AG09319 (cell line): ENCODE measurements at places on chromosomes 2 and 18.

DNA sequence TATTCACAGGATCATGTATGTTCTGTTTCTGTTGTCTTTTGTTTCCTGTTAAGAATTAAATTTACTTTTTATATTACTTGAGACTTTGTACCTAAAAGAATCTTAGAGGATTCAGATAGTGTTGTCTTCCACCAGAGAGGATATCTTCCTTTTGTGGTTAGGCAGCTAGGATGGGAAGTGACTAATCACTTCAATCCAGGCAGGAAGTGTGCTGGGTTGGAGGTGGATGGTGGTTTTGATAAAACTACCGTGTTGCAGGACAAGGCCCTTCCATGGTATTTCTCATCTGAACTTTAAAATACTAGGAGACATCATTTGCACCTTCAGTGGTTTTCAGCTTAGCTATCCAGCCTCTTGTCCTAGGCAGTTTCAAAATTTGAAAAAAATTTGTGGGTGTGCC is 728.6 kb upstream of the CDH2 start:
- DNase-seq: no peak

- DNase-seq: peak; percentile 96
These were observed 2.4 kb downstream of the FHL2 start for GRCh38 chr2:105396254-105397024.

DNA sequence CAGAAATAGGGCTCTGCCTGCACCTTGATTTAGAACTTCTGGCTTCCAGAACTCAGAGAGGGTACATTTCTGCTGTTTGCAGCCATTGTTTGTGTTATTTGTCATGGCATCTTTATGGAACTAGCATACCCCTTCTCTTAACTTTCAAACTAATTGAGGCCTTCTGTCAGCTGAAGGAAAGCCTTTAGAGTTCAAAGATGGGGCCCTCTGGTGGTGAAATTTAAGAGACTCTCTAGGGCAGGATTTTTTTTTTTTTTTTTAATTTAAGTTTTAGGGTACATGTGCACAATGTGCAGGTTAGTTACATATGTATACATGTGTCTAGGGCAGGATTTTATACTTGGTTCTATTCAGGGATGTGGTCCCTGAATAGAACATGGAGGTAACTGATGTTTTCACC is 260.6 kb upstream of the LINC00305 start:
- DNase-seq: no peak

- DNase-seq: no peak
These were observed 280.0 kb downstream of the FIGN start for GRCh38 chr2:163455815-163456214.

DNA sequence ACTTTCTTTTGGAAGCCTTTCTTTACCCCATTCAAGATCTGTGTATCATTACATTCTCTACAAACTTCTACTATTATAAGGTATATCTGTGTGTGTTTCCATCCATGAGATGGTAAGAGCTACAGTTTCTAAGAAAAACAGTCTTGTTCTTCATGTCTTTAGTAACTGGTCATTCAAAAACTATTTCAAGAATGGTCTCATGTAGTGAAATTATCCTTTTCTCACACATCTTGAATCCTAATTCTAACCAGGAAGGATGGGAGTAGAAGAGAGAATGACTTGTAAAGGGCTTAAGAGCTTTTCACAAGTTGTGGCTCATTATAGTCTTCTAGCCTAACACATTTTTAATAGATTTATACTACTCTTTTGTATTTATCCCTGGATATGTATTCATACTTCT is 47.3 kb downstream of the ROCK1 start:
- DNase-seq: no peak

DNA sequence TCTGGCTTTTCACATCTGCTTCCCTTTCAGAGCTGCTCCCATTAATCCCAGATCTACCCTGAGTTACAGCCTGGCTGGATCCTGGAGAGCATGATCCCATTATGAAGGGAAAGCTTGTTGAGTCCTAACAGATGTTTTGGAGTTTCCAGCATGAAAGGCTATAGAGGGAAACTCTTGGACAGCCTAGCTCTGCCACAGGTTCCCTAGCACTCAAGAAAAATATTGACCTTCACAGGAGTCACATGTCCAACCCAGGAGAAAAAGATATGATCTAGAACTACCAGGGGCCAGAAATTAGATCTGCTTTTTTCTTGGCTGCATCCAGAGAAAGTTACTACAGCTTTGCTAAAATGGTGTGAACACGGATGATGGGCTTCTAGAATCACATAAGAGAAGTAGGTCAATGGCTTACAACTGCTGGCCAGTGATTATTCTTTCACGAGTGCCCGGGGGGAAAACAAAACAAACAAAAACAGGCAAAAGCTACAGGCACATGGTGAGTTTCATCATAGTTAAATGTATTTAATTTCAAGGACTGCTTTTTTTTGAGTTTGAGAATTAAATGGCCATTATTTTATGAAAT is 15.9 kb downstream of the CCDC93 start:
- DNase-seq: no peak

- no peak for DNase-seq
These were observed 14.8 kb upstream of the DTNA start for GRCh38 chr18:34695310-34695709.

DNA sequence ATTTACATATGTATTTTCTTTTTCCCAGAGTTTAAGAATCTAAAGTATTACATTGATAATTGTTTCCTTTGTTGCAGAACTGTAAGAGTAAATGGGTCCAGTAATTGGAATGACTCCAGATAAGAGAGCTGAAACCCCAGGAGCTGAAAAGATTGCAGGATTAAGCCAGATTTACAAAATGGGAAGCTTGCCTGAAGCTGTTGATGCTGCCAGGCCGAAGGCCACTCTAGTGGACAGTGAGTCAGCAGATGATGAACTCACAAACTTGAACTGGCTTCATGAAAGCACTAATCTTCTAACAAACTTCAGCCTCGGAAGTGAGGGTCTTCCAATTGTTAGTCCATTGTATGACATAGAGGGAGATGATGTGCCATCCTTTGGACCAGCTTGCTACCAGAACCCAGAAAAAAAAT is 183.8 kb upstream of the STON1 start:
- DNase-seq: peak; percentile 79

- DNase-seq: no peak
These were observed 173.3 kb upstream of the LINC00305 start for GRCh38 chr18:64322189-64322588.

DNA sequence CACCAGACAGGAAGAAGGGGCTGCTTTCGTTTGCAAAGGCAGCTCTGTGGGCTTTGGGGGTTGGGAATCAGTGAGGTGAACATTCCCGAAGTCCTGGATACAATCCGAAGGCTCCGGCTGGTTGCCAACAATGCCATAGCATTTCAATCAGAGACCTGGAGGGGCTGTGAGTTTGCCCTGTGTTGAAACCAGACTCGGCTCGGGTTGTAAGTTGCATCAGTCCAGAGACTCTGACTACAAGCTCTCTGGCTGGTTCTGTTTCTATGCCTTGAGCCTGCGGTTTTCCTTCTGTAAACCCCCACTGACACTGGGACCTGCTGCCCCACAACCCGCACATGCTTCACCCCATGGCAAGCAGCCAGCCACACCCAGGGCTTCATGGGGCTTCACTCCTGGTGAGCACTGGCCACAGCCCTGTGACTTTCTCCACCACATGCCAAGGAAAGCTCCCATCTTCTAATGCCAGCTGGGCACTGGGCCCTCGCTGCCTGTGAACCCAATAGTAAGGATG is 85.7 kb upstream of the ODC1 start:
- DNase-seq: peak; percentile 11

DNA sequence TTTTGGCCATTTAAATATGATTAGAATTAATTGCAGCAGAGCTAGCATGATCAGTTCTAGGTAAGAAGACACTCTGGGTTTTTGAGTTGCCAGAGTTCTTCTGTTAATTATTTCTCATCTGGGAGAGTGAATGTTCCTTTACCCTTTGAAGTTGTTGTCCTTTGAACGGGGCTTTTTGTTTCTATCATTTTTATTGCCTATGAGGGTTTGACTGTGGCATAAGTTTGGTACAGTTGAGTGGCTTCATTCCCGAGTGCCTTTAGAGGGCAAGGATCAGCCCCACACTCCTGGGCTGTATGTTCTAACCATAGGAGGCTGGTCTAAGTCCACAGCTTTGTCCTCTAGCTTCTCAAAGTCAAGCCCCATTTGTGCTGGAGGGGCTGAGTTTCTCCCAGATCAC is 804.3 kb downstream of the KCNJ3 start:
- no peak for DNase-seq

DNA sequence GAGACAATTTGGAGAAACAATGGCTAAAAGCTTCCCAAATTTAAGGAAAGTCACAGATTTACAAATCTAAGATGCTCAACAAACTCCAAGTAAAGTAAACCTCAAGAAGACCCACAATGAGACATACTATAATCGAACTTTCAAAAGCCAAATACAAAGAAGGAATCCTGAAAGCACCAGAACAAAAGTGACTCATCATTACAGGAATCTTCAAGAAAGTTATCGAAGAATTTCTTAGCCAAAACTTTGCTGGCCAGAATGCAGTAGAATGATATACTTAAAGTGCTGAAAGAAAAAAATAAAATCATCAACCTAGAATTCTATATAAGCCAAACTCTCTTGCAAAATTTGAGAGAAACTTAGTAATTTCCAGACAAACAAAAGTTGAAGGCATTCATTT is 106.5 kb upstream of the TMEM200C start:
- DNase-seq: no peak

GRCh38 chr2:49619804-49620203 is 465.5 kb upstream of the FSHR start:
- no peak for DNase-seq
